Calu3 (cell line): ENCODE measurements at places on chromosomes 4 and X. TPM values are rescaled to one million over a fixed set of nuclear protein-coding genes. Genes with fewer than 3 reads are reported as not detected.

Gene TEC
- 3.2 and 5.4 TPM in 2 replicates for total RNA-seq

DNA sequence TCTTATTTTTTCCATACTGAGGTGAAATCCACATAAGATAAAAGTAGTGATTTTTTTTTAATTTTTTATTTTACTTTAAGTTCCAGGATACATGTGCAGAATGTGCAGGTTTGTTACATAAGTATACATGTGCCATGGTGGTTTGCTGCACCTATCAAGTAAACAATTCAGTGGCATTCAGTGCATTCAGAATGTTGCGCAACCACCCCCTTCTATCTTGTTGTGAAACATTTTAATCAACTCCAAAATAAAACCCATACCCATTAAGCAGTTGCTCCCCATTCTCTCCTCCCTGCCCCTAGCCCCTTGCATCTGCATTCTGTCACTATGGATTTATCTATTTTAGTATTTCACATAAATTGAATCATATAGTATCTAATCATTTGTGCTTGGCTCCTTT is 121.2 kb downstream of the KLHL13 start:
- no peak for DNase-seq

DNA sequence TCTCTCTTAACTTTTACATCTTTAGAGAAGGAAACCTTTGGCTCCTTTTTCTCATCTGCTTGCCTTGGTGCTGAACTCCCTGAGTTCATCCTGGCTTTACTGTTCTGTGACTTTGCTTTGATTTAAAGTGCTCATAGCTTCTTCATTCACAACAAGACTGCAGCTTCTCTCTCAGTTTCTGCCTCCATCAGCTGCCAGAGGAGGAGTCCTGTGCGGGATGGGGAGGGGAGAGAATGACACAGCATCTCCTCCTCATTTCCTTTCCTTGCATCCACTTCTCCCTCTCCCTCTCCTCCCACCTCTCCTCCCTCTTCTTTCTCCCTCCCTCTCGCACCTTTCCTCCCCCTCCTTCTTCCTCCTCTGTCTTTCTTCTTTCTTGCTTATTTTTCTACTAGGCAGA is 42.0 kb downstream of the CBLL2 start:
- DNase-seq: no peak

- DNase-seq: no peak
Observed at GRCh38 chrX:22097012-22097694, 65.0 kb downstream of the PHEX start.

Gene STATH
- total RNA-seq: not detected in 2 replicates

- DNase-seq: no peak
Observed at GRCh38 chrX:13898083-13898482, 81.2 kb upstream of the GPM6B start.

Gene SEC24D
- total RNA-seq: 27.3 and 28.4 TPM in 2 replicates

Gene MTMR8
- 3.0 and 3.2 TPM in 2 replicates for total RNA-seq

Gene FGA
- 0.34 TPM in 1 of 2 replicates, not detected in the other for total RNA-seq

DNA sequence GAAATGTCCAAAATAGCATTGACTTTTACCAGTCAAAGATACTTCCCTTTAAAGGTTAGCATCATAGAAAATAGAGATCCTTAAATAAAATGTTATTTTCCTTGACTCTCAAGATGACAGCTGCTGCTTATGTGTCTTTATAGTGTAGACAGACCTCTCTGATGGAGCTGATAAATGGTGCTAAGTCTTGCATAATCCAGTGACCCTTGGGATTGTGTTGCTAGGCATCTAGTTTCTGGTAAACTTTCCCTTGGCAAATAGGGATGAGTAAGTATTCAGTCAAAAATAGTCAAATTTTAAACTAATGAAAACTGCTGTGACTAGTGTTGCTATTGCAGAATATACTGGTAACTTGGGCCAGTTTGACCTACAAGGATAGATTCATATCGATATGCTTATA is 53.6 kb downstream of the MBNL3 start:
- no peak for DNase-seq

- DNase-seq: no peak
Observed at GRCh38 chr4:106585915-106586349, 217.4 kb upstream of the GIMD1 start.

Gene L1CAM
- total RNA-seq: 14.2 and 16.1 TPM in 2 replicates

DNA sequence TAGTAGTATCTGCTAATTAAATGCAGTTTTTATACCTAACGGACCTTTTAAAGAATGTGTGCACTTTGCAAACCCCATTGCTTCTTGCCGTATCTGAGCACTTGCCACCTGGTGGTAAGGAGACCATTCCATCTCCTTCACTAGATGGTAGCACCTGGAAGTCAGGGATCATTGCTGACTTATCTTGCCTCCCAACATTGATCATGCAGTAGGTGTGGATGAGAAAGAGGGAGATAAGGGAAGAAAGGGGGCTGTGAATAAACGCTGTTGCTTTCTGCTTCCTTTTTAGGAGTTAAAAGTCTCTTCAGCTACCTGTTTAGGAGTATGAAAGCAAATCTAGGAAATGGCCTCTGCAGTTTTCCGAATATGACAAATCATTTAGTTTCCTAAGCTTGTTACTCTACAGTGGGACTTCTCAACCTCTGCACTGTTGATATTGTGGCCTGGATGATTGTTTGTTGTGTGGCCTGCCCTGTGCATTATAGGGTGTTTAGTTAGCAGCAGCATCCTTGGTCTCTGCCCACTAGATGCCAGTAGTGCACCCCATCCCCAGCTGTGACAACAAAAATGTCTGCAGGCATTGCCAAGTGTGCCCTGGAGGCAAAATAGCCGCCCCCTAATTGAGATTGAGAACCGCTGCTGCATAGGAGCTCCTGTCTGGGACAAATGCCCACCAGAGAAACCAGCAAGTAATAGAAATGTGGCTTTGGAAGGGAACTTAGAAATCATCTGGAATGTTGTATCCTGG is 38.8 kb downstream of the GAB1 start:
- peak; percentile 36 for DNase-seq

DNA sequence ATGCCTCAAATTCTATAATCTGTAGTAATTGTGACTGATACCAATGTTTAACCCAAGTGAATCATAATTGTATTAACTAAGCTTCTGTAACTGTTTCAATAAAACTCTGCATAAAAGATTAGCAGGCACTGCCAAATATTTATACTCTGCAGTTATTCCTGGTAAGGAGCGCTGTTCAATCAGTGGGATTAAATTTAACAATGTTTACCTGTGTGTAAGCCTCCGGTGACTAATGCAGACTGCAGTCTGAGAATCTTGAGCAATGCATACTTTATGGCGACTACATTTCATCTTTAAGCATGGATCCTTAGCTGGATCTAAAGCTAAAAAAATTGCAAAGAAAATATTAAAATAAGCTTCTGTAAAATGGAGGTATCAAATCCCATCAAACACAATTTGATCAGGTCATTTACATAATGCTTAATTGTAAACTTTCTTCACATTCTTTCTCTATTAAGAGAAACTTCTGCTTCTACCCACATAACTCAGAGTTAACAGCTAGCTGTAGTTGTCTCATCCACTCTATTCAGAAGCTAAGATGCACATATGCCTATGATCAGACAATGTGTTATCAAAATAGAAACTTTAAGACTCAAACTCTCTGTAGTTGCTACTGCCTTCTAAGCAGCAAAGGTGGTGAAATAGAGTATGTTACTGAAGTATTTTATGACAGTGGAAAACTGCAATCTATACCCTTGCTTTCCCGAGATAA is 234.0 kb downstream of the SPOCK3 start:
- DNase-seq: peak; percentile 6

DNA sequence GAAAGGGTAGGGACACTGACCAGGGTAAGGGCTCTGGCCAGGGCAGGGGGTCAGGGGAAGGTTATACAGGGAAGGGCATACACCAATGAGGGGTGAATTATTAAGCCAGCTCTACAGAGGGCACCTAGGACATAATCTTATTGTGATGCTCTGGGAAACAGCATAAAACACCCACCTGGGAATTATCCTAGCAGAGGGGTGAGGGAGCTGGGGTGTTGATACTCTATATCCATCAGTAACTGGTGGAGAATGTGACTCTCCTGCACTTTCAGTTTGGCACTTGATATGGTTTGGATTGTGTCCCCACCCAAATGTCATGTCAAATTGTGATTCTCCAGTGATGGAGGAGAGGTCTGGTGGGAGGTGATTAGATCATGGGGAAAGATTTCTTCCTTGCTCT is 291.2 kb downstream of the ASMT start:
- DNase-seq: no peak

- no peak for DNase-seq
Observed at GRCh38 chr4:98950925-98951324, 22.0 kb upstream of the EIF4E start.

DNA sequence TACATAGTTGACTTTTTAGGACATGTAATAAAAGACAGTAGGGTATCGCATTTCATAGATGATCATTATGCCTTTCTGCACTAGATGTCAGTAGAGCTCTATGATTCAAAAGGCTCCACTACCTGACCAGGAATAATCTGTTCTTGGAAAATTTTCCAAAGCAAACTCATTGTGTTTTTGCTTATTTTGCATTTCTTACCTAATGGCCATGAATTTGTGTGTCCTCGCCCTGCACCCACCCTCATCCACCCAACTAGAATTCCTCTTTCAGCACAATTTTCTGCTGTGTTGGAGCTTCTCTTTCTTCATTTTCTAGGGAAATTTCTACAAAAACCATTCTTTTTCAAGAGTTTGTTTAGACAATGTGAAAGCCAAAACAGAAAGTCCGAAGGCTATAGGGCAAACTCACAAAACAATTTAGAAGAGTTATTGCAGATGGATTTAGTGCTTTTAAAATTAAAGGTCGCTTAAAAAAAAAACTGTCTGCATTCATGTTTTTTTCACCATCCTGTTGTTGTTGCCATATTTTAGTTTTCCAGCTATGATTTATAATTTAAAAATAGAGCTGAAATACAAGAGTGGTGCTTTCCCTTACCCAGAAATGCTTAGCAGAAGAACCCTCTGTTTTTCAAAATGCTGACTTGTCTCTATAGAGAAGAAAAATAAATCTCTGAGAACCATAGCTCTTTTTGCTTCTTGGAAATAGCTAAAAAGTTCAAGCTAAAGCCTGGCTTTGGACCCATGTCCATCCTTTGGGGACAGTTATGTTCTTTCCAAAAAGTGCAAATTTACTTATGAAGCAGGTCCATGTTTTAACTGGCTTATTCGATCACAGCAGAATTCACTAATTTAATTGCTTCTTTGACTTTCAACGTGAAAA is 183.7 kb downstream of the SPATA18 start:
- no peak for DNase-seq

Gene PDGFRA
- not detected in 2 replicates for total RNA-seq

DNA sequence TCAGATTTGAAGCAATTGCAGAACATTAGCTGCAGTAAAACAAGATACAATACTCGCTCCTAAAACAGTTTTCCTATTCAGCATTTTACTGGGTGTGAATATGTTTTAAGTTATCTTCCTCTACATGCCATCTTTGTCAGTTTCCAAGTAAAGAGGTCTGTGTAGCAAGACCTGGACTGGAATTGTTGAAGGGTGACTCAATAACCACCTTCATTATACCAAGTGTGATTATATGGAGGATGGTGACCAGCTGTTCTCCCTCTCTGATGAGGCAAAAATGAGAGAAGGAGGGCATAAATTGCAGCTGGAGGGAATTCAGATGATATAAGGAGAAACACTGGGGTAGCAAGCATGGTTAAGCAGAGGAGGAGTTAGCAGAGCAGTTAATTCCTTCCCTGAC is 922.1 kb upstream of the SLIT2 start:
- no peak for DNase-seq

GRCh38 chrX:57573754-57574153 is 18.1 kb upstream of the ZXDB start:
- peak; percentile 17 for DNase-seq

GRCh38 chrX:110395877-110396276 is 37.2 kb downstream of the RTL9 start:
- DNase-seq: no peak

DNA sequence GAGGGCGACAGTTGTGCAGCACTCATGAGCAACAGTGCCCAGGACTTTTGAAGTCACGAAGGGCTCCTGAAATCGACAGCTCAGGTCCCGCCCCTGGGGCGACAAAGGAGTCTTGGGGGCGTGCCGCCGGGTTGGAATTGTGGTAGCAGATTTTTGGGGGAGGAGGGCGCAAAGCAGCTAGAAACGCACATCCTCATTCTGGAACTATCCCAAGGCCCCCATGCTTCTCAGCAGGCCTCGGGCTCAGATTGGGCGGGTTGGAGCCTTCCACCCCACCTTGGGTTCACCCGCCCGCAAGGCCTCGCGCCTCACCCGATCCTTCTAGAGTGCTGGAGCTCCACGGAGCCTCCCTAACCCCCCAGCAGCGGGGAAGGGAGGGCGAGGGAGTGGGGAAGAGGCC is 85.5 kb downstream of the HPRT1 start:
- no peak for DNase-seq
